ENCODE measurements at places on chromosomes 11 and 22.

- no peak for DNase-seq
Observed at GRCh38 chr22:19196841-19197612, 18.5 kb upstream of the SLC25A1 start.

DNA sequence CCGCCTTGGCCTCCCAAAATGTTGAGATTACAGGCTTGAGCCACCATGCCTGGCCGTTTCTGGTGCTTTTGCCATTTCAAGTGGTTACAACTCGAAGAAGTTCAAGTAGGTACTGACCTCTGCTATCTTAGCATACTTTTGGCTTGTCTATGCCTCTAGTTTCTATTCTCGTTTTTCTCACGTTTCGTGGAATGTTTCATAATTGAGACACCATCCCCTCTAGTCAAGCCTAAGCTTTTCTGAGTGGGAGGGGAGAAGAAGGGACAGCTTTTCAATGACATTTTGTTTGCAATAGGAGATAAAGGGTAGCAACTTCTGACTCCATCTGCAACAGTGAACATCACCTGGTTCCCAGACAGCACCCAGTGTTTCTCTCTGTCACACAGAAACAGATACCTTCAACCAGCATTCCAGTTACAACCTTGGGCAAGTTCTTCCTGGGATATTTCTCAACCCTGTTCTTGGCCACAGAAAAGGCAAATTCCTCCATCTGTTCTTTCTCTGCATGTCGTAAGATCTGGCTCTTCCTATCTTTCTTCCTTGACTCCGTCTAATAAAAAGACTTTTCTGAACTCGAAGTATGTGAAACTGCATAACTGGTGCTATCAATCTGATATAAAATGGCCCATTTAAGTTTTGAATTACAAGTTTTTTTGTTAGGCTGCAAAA is 25.5 kb downstream of the DDI1 start:
- no peak for DNase-seq

GRCh38 chr11:131914361-131914774 is 544.0 kb downstream of the NTM start:
- no peak for DNase-seq

- DNase-seq = no peak
Observed at GRCh38 chr11:129040934-129041333, 98.3 kb upstream of the TP53AIP1 start.

DNA sequence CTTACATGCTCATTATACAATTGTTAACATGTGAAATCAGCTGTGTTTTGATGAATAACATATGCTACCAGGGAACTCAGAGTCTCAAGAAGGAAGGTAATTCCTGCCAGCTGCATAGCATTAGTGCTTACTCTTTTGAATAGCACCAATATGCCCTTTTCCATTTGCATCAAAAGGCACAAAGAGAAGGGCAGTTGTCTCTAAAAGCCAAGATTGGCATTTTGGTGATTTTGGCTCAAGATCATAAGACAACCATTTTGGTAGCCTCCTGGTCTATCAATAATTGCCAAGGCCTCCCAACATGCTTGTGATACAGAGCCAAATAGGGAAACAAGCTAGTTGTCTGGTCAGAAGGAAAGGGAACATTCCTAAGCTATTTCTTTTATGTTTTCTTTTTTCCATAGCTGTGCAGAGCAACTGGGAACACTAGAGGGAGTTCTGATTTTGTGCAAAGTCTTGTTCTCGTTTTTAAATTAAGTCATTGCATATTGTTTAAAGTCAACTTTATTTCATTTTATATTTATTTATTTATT is 416.7 kb upstream of the CHORDC1 start:
- DNase-seq = no peak

DNA sequence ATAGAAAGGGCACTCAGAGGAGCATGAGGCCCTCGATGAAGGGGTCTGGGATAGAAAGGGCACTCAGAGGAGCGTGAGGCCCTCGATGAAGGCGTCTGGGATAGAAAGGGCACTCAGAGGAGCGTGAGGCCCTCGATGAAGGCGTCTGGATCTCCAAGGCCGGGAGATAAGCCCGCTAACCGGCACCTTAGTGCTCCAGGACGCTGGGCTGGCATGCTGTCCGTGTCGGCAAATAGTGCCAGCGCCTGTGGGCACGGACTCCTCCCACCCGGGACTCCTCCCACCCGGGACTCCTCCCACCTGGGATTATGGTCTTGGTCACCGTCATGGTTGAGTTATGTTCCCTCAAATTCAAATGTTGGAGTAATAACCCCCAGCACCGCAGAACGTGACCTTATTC is 725.3 kb downstream of the BRD1 start:
- DNase-seq = no peak

DNA sequence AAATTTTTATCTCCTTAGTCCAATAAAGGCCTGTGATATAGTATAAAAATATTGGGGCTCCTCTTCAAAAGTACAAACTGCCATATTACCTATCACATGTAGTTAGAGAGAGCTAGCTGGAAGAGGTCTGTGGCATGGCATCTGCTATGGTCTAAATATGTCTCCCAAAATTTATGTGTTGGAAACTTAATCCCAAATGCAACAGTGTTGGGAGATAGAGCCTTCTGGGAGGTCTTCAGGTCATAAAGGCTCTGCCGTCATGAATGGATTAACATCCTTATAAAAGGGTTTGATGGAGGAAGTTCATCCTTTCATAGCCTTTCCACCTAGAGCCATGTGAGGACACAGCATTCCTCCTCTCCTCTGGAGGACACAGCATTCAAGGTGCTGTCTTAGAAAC is 105.4 kb downstream of the RELT start:
- no peak for DNase-seq

DNA sequence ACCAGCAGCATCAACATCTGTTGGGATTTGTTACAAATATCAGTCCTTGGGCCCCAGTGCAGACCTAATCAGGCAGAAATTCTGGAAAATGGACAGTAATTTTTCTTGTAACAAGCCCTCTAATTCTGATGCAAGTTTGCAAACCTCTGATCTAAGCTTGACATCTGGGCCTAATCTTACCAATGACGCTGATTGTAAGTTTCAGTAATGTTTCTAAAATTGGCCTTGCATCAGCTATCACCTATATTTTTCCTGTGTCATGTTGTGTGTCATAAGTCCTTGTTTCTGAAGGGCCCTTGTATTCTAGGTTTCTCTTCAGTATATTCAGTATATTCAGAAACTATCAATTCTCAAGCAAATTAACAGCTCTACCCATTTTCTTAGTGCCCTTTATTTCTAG is 36.4 kb downstream of the ZNF215 start:
- no peak for DNase-seq

DNA sequence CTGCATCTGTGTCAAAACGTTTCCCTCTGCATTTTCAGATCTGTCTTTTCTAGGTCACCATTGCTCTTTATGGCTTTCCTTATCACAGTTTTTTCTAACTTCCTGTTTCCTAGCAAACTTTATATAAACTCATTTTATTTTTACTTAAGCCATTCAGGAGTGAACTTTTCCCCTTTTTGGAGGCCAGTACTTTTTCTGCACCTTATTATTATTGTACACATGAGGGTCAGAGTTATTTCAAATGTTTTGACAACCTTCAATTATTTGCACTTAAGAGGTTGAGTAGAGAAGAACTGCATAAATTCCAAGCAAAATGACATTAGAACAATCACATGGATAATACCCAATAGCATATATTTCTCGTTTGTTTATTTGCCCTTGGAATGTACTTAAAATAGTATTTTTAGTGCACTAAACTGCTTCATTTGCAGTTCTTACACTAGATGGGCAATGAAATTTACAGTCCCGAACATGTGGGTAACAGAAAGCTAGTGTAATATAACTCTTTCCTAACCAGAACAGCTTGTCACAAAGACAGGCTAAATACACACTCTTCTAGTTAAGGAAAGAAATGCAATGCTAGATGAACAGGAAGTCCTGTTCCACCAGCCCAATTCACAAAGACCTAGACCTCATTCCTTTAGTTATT is 79.5 kb downstream of the UBASH3B start:
- DNase-seq = no peak

- DNase-seq = no peak
Observed at GRCh38 chr11:364991-365725, 4.1 kb upstream of the B4GALNT4 start.

DNA sequence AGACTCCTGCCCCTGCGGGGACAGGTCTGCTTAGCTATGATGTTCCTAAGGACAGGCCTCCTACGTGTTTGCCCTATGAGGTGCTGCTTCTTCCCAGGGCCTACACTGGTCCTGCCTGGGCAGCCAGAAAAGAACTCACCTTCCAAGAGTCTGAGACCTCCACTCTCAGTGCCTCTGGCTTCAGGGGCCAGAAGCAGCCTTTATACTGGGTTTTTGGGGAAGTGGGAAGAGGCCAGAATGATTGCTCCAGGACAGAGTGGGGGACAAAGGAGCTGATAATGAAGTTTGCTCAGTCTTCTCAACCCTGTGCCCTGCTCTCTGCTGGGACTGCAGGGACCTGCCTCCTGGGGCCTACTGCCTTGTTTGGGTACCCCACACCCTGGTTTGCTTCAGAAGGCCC is at the start of gene PRG3:
TSS of gene PRG3 (minus strand) at position 176 of the 400 bp plus-strand sequence. CDS start 442 bp downstream, outside the sequence.
- DNase-seq = no peak

DNA sequence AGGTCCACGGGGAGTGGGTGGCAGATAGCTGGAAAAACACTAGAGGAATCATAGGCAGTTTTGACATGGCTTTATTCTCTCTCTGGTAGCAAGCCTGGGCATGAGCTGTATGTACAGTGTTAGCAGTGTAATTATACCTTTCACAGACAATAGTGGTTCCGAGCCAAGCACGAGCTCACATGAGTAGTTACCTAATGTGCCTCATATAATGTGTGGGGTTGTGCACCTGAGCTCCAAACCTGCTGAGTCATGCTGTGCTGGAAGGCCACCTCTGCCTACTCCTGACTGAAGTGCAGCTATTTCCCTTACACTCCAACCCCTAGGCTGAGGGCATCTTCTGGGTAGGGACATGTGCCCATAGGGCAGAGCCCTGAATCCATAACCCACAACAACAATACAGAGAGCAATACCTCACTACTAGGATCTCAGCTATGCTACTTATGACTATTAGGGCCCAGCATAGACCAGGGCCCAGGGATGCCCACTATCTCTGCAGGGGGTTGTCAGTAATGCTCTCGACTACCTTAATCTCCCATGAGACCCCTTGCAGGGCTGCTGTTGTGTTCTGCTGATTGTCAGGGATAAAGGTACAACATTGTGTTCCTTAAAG is 432.1 kb downstream of the DYNC2H1 start:
- no peak for DNase-seq

- DNase-seq = no peak
Observed at GRCh38 chr22:44577391-44578109, 79.5 kb upstream of the RTL6 start.

DNA sequence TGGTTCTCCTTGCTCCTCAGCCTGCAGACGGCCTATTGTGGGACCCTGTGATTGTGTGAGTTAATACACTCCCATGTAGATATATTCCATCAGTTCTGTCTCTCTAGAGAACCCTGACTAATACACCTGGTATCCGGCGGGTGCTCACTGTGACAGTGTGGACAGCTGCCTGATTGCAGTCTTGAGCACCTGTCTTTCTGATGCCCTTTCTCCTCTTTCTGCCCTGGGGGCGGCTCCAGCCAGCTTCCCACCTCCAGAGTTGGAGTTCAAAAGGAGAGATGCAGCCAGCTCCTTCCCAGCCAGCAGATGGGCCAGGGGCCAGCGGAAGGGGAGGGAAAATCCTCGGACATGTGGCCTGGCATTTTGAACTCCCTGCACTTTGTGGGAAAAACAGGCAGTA is 15.0 kb downstream of the SMIM38 start:
- no peak for DNase-seq

GRCh38 chr11:34235591-34236071 is 122.2 kb downstream of the ABTB2 start:
- no peak for DNase-seq

DNA sequence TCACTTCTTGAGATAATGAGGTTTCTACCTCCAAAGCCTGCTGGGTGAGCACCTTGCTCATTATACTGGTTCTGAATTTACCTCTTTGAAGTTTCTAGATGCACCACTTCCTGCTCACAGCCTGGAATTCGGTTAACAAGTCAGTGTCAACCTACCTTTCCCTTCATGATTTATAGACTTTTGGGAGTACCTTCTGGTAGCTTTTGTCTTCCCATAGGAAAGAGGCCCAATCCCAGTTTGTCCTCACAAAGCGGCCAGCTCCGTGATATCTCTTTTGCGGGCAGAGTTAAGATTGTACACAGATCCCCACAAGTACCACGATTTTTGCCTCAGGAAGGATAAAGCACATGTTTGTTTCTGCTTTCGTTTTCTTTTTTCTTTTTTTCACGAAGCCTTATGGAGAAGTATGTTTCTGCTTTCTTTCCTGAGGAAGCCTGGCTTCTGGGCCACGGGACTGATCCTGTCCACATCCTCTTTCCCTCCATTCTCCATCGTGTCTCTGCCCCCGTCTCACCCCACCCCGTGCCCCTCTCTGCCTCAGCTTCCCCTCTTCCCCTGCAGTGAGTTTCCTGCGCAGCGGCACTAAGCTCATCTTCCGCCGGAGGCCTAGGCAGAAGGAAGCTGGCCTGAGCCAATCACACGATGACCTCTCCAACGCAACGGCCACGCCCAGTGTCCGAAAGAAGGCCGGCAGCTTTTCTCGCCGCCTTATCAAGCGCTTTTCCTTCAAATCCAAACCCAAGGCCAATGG is 5.7 kb upstream of the HINFP start:
- DNase-seq = no peak

GRCh38 chr11:27642954-27643353 is 57.3 kb downstream of the BDNF start:
- DNase-seq = no peak

- DNase-seq = no peak
Observed at GRCh38 chr11:62556875-62557631, 10.4 kb upstream of the AHNAK start.

DNA sequence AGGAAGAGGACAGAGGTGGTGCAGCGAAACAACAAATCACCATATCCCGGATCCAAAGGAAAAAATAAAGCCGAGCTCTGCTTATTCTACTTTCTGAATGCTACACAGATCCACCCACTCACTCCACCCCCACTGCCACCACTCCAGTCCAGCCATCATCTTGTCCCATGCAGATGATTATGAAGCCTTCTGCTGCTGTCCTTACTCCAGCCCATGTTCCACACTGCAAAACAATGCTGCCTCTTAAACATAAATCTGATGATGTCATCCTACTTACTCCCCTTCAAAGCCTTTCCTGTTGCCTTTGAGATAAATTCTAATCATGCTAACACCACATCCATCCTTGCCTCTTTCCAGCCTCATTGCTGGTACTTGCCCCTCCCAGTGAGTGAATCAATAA is 6.5 kb upstream of the DRD2 start:
- no peak for DNase-seq

DNA sequence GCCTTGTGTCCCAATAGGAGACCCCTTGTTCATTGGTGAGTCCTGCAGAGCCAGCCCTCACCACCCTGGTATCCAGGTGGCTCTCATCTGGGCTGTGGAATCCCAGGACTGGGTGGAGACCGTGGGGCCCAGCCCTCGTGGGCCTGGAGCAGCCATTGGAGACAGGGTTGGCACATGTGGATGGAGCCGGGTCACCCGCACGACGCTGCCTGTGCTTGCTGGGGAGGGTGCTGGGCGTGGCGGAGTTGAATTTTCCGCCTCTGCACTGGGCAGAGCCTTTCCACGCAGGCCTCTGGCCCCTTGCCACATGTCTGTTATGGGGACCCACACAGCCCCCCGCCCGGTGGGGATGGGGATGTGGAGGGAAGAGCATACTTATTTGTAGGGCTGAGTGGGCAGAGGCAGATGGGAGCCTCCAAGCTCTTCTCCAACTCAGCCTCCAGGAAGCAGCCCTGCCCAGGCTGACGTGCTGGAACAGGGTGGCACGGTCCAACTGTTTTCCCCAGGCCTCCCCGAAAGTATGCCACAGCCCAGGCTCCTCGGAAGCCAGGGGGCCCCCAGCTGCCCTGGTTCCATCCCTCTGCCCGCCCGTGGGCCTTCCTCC is 12.6 kb downstream of the GRAMD4 start:
- DNase-seq = no peak

All from stimulated activated CD8-positive, alpha-beta memory T cell treated with anti-CD3 and anti-CD28 coated beads, Interleukin-4, amount 100 ng/mL, for 4 hours (primary cell).